Activated T-helper 17 cell treated with anti-CD3 and anti-CD28 coated beads, Interleukin-2, amount 50 U/mL, for 72 hours (primary cell): ENCODE measurements at places on chromosomes 11 and 22.

- peak; percentile 15 for ATAC-seq
- H3K4me1 ChIP-seq: peaks cover 21% of the 10 kb centered on the region
- peak overlapping the region; percentile 0 for H3K4me3 ChIP-seq
- H3K36me3 ChIP-seq: no peaks in the 10 kb centered on the region
- peaks cover 4% of the 10 kb centered on the region for H3K27me3 ChIP-seq
Measured at GRCh38 chr11:47369676-47370075, 8.7 kb downstream of the SPI1 start.

DNA sequence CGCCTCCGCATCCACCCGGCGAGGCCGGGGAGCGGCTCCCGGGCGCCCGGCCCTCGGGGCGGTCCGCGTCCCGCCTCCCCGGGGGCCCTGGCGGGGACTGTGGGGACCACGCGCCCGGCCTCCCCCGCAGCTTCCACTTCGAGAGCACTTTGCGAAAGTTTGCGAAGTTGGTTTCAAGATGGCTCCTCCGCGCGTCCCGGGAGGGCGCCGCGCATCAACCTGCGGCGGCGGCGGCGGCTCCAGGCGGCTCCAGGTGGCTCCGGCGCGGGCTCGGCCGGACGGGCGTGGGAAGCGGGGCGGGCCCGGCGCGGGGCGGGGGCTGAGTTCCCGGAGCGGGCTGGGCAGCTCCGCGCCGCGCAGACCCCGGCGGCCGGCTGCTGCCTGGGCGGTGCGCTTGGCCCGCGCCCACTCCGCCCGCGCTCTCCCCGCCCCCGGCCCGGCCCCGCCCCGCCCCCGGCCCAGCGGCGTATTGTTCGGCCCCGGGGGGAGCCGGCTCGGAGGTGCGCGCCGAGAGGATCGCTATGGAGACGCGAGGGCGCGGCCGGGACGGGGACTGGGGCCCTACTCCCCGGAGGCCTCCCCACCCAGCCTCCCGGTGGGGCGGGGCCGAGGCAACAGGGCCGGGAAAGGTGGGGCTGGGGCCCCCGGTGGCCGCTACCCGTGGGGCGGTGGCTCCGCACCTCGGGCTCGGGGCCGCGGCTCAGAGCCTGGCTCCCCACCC lies at the start of gene CELSR1:
Gene CELSR1, minus strand, starts transcription at position 396 of the 721 bp plus-strand sequence. CDS start 450 bp downstream, outside the sequence.
- H3K4me3 ChIP-seq: peak within 1 kb of the TSS; percentile 49
- peak; percentile 28 for ATAC-seq
- no peak within 1 kb of the TSS for H3K27ac ChIP-seq
- H3K27me3 ChIP-seq: peaks cover 18% of the 10 kb centered on the region

- no peaks in the 10 kb centered on the region for H3K4me1 ChIP-seq
- H3K27me3 ChIP-seq: peaks cover 8% of the 10 kb centered on the region
- H3K4me3 ChIP-seq: no peak overlapping the region
- H3K36me3 ChIP-seq: no peaks in the 10 kb centered on the region
- no peak for ATAC-seq
Measured at GRCh38 chr11:70580036-70580805, 181.9 kb downstream of the CTTN start.

- H3K36me3 ChIP-seq: peaks cover 82% of the 10 kb centered on the region
- ATAC-seq: peak; percentile 32
- no peak overlapping the region for H3K4me3 ChIP-seq
- no peak overlapping the region for H3K27ac ChIP-seq
- no peaks in the 10 kb centered on the region for H3K4me1 ChIP-seq
Measured at GRCh38 chr22:26461188-26461810, 22.3 kb downstream of the HPS4 start.

DNA sequence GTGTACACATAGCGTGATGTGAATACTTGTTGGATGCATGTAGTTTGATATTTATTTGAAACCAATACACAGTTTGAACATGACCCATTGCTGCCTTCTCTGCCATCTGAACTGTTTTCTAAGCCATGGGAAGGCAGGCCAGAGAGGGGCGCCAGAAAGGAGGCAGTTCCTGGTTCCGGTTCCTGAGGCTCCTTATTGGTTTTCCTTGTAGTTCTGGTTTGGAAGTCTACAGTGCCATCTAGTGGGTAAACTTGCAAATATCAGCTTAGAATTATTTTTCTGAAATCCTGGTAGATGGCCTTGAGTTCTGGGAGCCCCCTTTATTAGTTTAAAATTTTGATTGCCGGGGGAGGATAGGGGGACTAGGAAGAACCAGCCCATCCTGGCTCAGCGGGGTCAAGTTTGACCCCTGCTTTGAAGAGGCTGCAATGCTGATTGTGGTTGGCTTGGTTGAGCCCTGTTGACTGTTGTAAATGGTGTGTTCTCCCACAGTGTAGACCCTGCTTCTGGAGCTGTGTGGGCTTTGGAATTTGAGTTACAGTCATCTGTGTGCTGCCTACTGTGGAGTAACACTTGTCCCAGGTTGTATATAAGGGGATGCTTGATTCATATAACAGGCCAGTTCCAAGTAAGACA lies 48.4 kb downstream of the GRAMD1B start:
- peak; percentile 25 for ATAC-seq
- H3K27ac ChIP-seq: peak overlapping the region; percentile 91
- no peaks in the 10 kb centered on the region for H3K27me3 ChIP-seq
- H3K4me1 ChIP-seq: peaks cover 26% of the 10 kb centered on the region

DNA sequence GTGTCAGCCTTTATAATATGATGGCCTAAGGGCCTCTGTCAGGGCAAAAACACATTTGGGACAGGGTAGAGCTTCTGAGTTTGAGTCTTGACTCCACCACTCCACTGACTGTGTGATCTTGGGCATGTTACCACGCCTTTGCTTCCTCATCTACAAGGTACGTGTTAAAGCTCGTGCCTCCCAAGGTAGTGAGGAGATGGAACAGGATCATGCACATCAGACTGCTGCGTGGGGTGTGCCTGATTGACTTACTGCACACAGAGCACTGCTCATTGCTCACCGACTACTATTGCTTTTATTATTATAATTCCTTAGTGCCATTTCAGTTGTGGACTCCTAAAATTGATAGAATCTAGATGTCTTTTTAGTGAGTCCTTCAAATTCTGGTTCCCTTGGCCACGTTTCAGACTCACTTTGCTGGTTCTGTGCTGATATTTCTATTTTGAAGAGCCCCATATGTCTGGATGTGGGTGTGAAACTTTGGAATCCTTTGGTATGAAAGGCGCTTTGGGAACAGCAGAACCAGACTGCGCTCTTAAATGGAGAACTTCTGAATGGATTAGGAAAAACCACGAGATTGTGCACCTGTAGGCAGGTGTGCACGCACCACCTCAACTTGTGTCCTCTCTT lies 44.1 kb upstream of the RAB1B start:
- no peaks in the 10 kb centered on the region for H3K27me3 ChIP-seq
- H3K4me3 ChIP-seq: no peak overlapping the region
- H3K4me1 ChIP-seq: peaks cover 12% of the 10 kb centered on the region

- H3K4me1 ChIP-seq: peaks cover 19% of the 10 kb centered on the region
- ATAC-seq: no peak
- no peak overlapping the region for H3K4me3 ChIP-seq
- peak overlapping the region; percentile 5 for H3K27ac ChIP-seq
Measured at GRCh38 chr11:13929395-13929891, 33.1 kb upstream of the SPON1 start.

DNA sequence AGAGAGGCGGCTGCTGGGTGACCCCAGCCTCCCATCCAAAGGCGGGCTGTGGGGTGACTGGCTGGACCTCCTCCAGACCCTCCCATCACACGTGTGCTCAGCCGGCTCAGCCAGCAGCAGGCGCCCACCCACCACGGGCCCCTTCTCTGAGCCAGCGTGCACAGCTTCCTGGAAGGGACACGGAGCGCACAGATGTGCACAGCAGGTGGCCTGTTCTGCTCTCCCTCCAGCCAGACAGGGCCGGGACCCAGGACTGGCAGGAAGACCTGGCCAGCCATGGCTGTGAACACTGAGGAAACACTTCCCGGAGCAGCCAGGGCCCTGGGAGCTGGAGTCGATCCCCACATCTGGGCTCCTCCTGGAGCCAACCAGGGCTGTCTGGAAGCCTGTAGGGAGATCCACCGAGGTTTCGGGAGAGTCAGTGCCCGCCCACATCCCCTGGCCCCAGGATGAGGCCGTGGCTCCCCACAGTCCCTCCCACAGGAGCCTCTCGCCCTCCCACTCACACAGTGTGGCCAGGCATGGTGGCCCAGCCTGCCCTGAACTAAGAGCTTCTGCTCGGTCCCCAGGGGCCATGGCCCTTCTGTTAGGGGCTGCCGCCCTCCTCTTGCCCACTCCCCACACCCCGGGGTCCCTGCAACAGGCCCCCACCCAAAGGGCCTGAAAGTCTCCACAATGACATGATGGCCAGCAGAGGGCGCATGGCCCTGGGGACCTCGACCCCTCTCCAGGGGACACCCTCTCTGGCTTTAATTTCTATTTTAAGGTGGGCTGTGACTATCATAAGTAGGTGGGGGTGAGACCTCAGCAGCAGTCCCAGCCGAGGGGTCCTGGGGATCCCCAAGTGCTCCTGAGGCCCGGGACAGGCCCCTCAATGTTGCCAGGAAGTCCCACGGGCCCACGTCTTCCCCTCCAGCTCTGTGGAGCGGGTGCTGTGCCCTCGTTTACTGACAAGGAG lies 90.6 kb upstream of the FGF3 start:
- peaks cover 22% of the 10 kb centered on the region for H3K27me3 ChIP-seq
- ATAC-seq: no peak
- H3K4me1 ChIP-seq: no peaks in the 10 kb centered on the region
- no peaks in the 10 kb centered on the region for H3K36me3 ChIP-seq
- no peak overlapping the region for H3K4me3 ChIP-seq
- H3K27ac ChIP-seq: no peak overlapping the region

- H3K27me3 ChIP-seq: no peaks in the 10 kb centered on the region
- no peak overlapping the region for H3K4me3 ChIP-seq
- no peak for ATAC-seq
- H3K27ac ChIP-seq: peak overlapping the region; percentile 30
- peaks cover 5% of the 10 kb centered on the region for H3K4me1 ChIP-seq
Measured at GRCh38 chr11:597166-597725, 18.5 kb downstream of the IRF7 start.

GRCh38 chr11:16148301-16148931 lies 207.9 kb downstream of the SOX6 start:
- no peak overlapping the region for H3K4me3 ChIP-seq
- no peak overlapping the region for H3K27ac ChIP-seq
- no peaks in the 10 kb centered on the region for H3K4me1 ChIP-seq
- no peak for ATAC-seq
- no peaks in the 10 kb centered on the region for H3K27me3 ChIP-seq

DNA sequence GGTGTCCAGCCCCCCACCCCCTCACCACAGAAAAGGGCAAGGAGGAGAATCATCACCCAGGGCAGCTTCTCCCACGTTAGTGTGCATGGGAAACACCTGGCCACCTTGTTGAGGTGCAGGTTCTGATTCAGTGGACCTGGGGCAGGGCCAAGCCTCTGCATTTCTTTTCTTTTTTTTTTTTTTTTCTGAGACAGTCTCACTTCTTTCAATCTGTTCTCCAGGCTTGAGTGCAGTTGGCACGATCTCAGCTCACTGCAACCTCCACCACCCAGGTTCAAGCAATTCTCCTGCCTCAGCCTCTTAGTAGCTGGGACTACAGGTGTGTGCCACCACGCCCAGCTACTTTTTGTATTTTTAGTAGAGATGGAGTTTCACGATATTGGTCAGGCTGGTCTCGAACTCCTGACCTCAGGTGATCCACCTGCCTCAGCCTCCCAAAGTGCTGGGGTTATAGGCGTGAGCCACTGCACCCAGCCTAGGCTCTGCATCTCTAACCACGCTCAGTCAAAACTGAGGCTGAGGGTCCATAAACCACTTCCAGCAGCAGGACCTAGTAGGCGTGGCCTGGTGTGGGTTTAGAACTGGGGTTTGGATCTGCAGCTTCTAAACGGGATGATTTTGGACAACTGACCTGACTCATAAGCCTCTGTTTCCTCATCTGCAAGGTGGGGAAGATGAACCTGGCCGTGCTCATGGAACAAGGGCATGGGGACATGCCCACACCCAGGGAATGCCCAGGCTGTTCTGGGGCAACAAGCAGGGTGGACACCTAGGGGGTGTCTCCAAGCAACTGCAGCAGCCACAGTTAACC lies 734 bp downstream of the ZP1 start:
- no peak overlapping the region for H3K4me3 ChIP-seq
- peaks cover 2% of the 10 kb centered on the region for H3K27me3 ChIP-seq
- H3K27ac ChIP-seq: no peak overlapping the region
- H3K36me3 ChIP-seq: no peaks in the 10 kb centered on the region

GRCh38 chr22:23113067-23113846 lies 28.5 kb downstream of the RSPH14 start:
- H3K27ac ChIP-seq: no peak overlapping the region
- H3K27me3 ChIP-seq: no peaks in the 10 kb centered on the region
- no peaks in the 10 kb centered on the region for H3K36me3 ChIP-seq
- ATAC-seq: no peak

DNA sequence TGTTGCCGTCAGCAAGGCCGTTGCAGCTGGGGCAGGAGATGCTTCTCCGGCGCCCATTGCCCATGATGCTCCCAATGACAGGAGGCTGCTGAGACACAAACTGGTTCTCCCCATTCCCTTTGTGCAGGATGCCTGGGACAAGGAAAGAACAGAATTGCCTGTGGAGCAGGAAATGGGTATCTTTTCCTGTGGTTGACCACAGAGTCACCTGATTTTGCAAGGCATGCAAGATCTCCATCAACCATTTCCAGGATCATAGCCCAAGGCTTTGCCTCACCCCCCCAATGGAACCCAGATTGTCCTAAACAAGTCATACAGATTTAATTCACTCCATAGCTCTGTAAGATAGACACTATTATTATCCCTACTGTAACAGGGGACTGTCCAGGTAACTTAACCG lies 148.1 kb upstream of the NARS2 start:
- H3K4me1 ChIP-seq: no peaks in the 10 kb centered on the region
- no peak overlapping the region for H3K27ac ChIP-seq
- H3K4me3 ChIP-seq: no peak overlapping the region
- no peak for ATAC-seq
- no peaks in the 10 kb centered on the region for H3K36me3 ChIP-seq

GRCh38 chr22:46055911-46056545 lies 79.1 kb upstream of the WNT7B start:
- peak overlapping the region; percentile 98 for H3K27ac ChIP-seq
- no peak for ATAC-seq
- peaks cover 13% of the 10 kb centered on the region for H3K36me3 ChIP-seq
- no peaks in the 10 kb centered on the region for H3K27me3 ChIP-seq
- peak overlapping the region; percentile 95 for H3K4me3 ChIP-seq

GRCh38 chr11:131136486-131136885 lies 220.2 kb upstream of the SNX19 start:
- no peak overlapping the region for H3K4me3 ChIP-seq
- H3K4me1 ChIP-seq: no peaks in the 10 kb centered on the region
- H3K27ac ChIP-seq: no peak overlapping the region

- peak overlapping the region; percentile 33 for H3K4me3 ChIP-seq
- H3K27me3 ChIP-seq: peaks cover 45% of the 10 kb centered on the region
- peak; percentile 96 for ATAC-seq
- peaks cover 5% of the 10 kb centered on the region for H3K36me3 ChIP-seq
- H3K4me1 ChIP-seq: peaks cover 23% of the 10 kb centered on the region
- peak overlapping the region; percentile 68 for H3K27ac ChIP-seq
Measured at GRCh38 chr22:32050678-32051515, 7.8 kb downstream of the SLC5A1 start.
